ENCODE measurements at places on chromosomes 2 and 18.

- no peak overlapping the region for H3K4me3 ChIP-seq
- no peaks in the 10 kb centered on the region for H3K4me1 ChIP-seq
- no peak for DNase-seq
- H3K36me3 ChIP-seq: no peaks in the 10 kb centered on the region
- no peak overlapping the region for H3K27ac ChIP-seq
- no peaks in the 10 kb centered on the region for H3K27me3 ChIP-seq
Observed at GRCh38 chr2:41206004-41206403, 754.1 kb upstream of the SLC8A1 start.

- H3K36me3 ChIP-seq: peaks cover 3% of the 10 kb centered on the region
- H3K4me1 ChIP-seq: peaks cover 49% of the 10 kb centered on the region
- H3K27me3 ChIP-seq: no peaks in the 10 kb centered on the region
- H3K27ac ChIP-seq: peak overlapping the region; percentile 5
- H3K4me3 ChIP-seq: no peak overlapping the region
- no peak for DNase-seq
Observed at GRCh38 chr2:156489750-156490465, 53.7 kb downstream of the GPD2 start.

GRCh38 chr2:133266926-133267590 lies 301.2 kb downstream of the NCKAP5 start:
- no peaks in the 10 kb centered on the region for H3K4me1 ChIP-seq
- peaks cover 5% of the 10 kb centered on the region for H3K27me3 ChIP-seq
- H3K4me3 ChIP-seq: no peak overlapping the region
- no peak overlapping the region for H3K27ac ChIP-seq
- H3K36me3 ChIP-seq: no peaks in the 10 kb centered on the region

DNA sequence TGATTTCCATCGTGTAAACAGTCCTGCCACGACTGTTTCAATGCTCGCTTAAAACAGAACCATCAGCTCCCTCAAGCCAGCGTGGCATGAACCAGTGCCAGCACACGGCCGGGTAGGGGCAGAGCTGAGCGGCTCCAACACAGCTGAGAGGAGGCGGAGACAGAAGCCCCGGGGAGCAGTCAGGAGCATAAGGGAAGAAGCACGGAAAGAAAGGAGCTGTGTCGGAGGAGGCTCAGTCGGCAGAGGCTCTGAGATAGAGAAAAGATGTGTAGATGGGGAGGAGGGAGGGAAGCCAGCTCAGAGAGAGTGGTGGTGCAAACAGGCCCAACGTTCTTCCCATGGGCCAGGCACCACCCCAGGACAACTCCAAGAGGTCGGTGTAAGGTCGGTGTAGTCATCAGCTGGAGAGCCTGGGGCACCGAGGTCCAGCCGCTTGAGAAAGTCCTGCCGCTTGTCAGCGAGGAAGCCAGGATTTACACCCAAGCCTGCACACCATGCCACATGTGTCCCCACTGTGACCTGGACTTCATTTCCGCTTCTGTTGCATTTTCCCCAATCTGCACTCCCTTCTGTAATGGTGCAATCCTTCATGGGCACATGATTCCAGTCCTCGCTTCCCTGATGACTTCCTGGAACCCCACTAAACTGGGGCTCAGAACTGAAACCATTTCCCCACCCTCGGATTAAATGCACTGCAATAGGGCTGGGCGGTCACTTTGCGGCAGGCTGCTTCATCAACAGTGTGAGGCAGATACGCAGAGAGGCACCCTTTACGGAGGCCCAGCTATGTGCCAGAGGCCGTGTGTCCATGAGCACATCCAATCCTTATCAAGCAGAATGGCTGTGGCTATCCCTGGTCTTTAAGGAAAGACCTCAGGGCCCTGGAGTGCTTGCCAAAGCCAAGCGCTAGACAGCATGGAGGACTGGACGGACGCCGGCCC lies 43.5 kb downstream of the CYP27C1 start:
- H3K36me3 ChIP-seq: no peaks in the 10 kb centered on the region
- no peak overlapping the region for H3K27ac ChIP-seq
- no peak overlapping the region for H3K4me3 ChIP-seq
- peaks cover 4% of the 10 kb centered on the region for H3K4me1 ChIP-seq
- H3K27me3 ChIP-seq: no peaks in the 10 kb centered on the region
- DNase-seq: no peak

- DNase-seq: no peak
- no peak overlapping the region for H3K4me3 ChIP-seq
- no peaks in the 10 kb centered on the region for H3K27me3 ChIP-seq
- H3K4me1 ChIP-seq: peaks cover 3% of the 10 kb centered on the region
- no peak overlapping the region for H3K27ac ChIP-seq
Observed at GRCh38 chr2:121626777-121627524, 22.3 kb downstream of the CLASP1 start.

DNA sequence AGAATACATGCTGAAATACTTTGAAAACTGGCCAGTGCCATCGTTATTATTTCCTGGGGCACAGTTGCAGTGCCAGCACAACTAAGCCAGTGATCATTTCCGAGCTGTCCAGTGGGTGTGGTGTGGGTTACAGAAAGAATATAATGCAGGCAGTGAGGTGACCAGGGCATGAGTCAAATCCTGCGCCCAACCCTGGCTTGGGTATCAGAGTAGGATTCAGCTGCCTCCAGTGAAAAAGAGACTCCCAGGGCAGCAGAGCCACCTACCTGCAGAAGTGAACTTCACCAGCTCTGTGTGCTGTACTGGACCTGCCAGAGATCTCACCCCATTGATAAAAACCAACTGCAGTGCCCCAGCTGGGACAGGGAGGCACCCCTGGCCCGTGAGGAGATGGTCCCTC lies 18.0 kb downstream of the SLC9A2 start:
- DNase-seq: no peak
- peaks cover 3% of the 10 kb centered on the region for H3K4me1 ChIP-seq
- peaks cover 8% of the 10 kb centered on the region for H3K27me3 ChIP-seq
- no peaks in the 10 kb centered on the region for H3K36me3 ChIP-seq
